ENCODE measurements at places on chromosomes 3 and 15.

- DNase-seq, result no peak
Measured at GRCh38 chr3:18623220-18623619, 198.1 kb upstream of the SATB1 start.

GRCh38 chr3:5047764-5048419 lies 68.7 kb downstream of the BHLHE40 start:
- no peak for DNase-seq

GRCh38 chr3:182124187-182124586 lies 412.5 kb downstream of the SOX2 start:
- DNase-seq, result no peak

DNA sequence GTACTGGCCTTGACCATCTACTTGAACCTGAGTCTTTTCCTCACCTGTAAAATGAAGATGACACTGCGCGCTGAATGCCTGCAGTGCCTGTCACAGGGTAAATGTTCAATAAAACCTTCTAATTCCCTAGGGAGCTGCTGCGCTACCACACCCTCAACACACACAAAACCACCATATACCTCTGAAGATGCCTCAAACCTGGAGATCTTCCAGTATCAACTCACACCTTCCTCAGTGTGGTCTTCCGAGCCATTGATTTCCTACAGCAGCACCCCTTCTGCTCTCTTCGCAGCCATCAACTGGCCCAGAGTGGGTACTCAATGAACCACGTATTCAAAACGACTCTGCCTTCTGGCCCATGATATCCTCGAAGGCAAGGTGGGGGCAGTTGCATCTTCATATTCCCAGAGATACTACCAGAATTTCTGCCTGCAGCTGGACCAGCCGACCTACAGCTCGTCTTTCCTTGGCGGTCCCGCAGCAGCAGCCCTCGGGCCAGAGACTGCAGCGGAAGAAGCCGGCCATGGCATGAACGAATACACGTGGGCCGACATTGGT lies 695 bp downstream of the RPL32 start:
- DNase-seq, result peak; percentile 24

DNA sequence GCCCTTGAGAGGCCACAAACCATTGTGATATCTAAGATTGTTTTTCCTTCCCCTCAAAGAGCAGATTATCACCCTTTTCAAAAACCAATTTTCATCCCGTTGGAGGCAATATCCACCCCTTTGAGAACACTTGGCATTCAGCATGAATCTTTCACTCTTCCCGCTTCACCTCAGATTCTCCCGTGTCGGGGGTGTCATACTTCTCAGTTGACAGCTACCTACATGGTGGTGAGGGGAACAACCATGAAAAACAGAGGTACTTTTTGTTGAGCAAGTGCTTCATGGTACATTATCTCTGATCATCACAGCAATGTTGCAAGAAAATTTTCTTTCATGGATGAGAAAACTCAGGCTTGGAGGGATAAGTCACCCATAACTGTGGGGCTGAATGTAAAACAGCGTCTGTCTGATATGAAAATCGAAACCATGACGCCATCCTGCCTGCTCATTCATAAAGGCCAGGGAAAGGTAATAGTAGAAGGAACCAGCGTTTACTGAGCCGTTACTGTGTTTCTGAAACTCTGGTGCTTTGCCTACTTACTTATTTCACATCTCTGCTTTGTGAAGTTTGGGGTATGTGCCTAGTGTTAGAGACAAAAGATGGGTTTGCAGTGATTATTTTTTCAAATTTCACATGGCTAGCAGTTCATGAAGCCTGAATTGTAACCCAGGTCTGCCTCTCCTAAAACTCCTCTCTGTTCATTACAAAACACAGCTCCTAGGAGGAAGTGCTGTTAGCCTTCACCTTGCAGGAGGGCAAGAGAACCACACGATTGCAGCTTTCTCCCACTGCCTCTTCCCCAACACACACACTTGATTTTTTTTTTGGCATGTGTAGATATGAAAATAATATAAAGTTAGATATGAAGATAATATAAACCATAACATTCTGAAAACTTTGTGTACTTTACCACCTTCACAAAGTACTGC lies 35.4 kb downstream of the SV2B start:
- DNase-seq, result no peak

DNA sequence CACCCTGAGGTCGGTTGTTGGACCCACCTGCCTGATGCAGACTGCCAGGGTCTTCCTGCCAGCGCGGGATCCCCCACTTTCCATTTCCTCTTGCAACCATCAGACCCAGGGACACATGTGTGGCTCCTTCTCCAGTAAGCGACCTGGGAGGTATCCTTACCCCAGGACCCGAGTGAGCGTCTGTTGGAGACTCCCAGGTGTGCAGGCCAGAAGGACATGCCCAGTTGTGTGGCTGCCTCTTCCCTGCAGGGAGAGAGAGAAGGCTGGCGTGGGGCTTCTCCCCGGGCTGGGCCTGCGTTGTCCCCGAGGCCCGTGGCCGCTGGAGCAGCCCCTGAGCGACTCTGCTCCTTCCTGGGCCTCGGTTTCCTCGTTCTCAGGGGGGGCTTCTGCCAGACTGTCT lies 56.8 kb downstream of the APBA2 start:
- DNase-seq, result no peak

- DNase-seq, result no peak
Measured at GRCh38 chr3:187743195-187744141, 1.8 kb downstream of the BCL6 start.

GRCh38 chr3:11553436-11554235 lies 90.1 kb downstream of the VGLL4 start:
- no peak for DNase-seq

DNA sequence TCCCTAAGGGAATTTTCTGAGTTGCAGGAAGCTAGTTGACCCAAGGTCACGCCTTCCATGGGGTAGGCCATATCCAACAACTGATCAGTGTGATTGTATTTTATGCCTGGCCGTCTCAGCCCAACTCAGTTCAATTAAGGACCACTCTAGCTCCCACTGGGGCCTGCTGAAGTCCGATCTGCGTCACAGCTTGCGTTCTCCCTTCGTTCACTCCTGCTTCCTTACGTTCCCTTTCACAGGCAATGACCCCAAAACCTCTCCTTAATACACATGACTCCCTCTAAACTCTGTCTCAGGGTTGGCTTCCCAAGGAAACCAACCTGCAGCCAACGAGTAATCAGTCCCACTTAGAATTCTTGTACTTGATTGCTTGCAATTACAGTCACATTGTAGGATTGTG lies 428.0 kb downstream of the RBMS3 start:
- no peak for DNase-seq

DNA sequence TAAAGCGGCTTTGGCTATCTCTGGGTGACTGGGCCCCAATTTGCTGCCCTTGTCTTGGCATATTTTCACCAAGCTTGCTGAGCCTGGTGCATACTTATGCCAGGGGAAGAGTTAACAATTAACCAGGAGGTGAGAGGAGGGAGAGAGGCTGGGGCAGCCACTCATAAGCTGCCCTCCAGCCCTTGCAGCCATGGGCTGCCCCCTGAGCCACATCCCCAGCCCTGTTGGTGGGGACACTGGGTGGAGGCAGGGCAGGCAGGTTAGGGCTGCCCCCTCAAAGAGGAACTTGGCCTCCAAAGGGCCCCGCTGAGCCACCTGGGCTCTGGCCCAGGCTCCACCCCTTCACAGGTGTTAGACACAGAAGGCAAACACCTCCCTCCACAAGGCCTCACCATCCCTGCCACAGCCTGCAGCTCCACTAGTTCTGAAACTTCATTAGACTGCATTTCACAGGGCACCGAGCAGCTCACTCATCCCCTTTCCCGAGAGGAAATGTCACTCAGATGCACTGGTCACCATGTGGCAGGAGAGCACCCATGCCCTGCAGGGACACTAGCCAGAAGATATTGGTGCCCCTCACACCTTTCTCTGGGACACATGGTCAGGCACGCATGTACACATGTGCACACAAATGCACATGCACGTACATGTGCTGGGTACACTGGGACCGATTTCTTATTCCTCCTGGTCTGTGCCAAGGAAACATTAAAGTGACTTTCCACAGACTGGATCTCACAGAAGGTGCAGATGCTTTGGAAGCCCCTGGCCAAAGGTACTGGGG lies 20.2 kb downstream of the AMOTL2 start:
- no peak for DNase-seq

- no peak for DNase-seq
Measured at GRCh38 chr3:157471064-157471463, 32.2 kb downstream of the VEPH1 start.

DNA sequence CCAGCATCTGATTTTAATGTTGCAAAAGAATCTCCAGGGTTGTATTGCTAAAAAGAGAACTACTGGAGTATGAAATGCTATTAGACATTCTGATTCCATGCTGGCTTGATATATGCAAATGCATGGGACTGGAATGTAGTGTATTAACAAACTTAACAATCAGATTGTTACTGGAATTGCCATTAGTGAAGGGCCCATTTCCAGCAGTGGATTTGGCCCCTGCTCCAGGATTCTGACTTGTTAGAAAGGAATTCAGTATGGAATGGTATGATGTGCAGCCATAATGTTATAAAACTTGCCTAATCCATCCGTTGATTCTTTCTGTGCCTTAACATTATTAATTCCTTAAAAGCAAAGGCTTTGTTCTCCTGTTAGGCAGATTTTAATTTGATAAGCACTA lies 7.9 kb downstream of the ARRDC4 start:
- DNase-seq, result no peak

DNA sequence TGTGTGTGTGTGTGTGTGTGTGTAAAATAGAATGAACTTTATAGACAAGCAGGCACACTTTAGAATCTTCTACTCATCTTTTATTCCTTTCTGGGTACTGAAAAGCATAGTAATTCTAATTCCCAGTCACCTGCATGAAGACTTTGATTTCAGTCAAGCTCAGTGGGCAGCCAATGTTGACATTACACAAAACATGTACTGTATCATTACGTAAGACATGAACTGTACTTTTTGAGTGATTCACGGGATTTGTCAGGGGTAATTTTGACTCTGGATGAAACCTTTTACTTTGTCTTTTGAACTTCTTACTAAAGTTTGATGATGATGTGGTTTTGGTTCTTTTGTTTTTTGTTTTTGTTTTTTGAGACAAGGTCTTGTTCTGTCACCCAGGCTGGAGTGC lies 38.8 kb downstream of the PTPRG start:
- DNase-seq, result no peak

GRCh38 chr3:114596147-114596546 lies 302.3 kb downstream of the TIGIT start:
- no peak for DNase-seq

- no peak for DNase-seq
Measured at GRCh38 chr3:125608419-125608818, 13.1 kb upstream of the OSBPL11 start.

- no peak for DNase-seq
Measured at GRCh38 chr3:9563851-9564250, 10.2 kb upstream of the LHFPL4 start.

DNA sequence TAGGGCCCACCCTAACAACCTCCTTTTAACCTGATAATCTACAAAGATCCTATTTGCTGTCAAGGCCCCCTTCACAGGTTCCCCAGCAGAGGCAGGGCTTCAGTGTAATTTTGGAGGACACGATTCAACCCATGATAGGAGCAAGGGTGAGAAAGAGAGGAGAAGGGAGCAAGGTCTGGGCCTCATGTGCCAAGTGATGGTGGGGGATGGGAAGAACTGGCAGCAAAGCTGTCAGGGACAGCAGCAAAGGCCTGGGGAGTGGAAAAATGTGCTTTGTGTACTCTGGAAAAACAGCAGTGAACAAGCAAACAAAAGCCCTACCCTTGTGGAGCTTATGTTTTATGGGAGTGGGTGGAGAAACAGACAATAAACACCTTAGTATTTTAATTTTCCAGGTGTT lies 2.7 kb upstream of the GALNT15 start:
- DNase-seq, result no peak

DNA sequence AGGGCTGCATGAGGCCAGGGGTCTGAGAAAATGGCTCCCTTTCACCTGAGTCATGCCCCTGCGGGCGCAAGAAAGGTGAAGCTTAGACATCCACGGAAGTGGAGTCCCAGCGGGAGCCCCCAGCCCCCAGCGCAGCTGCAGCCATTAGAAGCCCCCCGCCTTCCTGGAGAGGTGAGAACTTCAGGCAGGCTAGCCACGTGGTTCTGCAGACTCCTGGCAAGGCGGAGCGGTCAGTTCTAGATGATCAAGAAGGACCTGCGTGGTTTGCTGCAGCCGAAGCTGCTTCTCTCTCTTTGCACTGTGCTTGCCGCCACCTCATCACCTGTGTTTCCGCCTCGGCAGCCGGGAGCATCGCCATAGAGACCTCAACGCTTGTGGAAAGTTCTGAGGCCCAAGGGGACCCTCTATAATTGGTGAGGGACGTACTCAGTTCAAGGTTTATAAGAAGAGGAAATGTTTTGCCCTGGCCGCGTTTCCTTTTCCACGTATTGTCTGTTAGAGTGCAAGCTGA lies 15.8 kb upstream of the KCNMB3 start:
- no peak for DNase-seq

GRCh38 chr3:11452312-11452711 lies 180.1 kb downstream of the ATG7 start:
- no peak for DNase-seq

DNA sequence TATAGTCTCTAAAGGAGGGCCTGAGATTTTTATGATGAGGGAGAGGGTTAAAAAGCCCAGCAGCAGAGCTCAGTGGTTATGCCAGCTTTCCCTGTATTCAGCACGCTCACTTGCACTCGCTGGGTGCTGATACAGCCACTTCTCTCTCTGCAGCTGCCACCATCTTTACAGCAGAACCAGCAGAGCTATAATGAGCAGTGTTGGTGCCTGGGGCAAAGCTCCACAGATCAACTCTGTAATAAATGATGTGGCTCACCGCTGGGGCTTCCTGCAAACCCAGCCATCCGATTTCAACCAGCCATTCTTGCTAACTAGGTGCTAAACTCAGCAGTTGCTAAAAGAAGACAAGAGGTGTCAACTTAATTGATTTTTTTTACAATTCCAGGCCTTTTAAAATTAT lies 48.0 kb downstream of the ARNT2 start:
- no peak for DNase-seq

DNA sequence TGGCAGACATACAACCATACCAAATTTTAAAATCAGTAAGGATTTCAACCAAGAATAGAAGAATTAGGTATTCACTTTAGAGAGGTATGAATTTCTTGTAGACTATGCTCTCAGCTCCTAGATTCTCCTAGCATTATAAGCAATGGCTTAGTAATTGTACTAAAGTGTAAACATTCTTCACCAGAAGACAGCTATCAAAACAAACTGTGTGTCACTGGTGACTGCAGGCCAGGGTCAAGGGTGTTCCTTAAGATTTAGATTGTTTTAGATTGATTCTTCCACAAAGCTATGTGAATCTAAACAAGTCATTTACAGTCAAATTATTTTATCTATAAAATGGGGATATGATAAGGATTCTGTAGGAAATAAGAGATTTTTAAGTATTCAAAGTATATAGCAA lies 23.1 kb upstream of the GP5 start:
- DNase-seq, result no peak
